ENCODE measurements at places on chromosomes 12 and 14.

GRCh38 chr12:51954561-51955361 lies 3.3 kb downstream of the ACVR1B start:
- DNase-seq = no peak

- no peak for DNase-seq
These were observed 90.7 kb downstream of the PPFIA2 start for GRCh38 chr12:81668475-81668874.

- DNase-seq = no peak
These were observed 74.5 kb upstream of the ATF7IP start for GRCh38 chr12:14290951-14291350.

- no peak for DNase-seq
These were observed 62.5 kb upstream of the TMEM132D start for GRCh38 chr12:129966146-129966995.

- DNase-seq = no peak
These were observed at the start of gene RARG for GRCh38 chr12:53231921-53232645. TSS of gene RARG (minus strand) at chr12:53232209. CDS start at chr12:53227545, 4,664 bp downstream.

GRCh38 chr14:94382716-94383596 lies 5.4 kb downstream of the SERPINA1 start:
- DNase-seq = no peak

DNA sequence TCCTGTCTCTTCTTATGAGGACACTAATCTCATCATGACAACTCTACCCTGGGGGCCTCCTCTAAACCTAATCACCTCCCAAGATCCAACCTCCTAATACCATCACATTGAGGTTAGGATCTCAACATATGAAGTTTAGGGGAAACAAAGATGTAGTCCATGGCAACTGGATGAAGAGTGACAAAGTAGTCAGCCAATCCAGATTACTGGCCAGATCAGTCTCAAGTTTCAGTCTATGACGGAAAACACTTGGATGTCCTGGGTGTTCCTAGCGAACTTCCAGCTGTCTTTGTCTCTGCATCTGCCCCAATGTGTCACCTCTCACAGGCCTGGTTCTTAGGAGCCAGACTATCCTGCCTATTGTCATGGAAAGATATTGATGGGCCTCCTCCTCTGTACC lies 630.8 kb downstream of the AACS start:
- no peak for DNase-seq

GRCh38 chr12:84802161-84802560 lies 110.4 kb downstream of the SLC6A15 start:
- DNase-seq = no peak

GRCh38 chr14:71714225-71714624 lies 218.0 kb upstream of the RGS6 start:
- DNase-seq = no peak

GRCh38 chr14:54599966-54600716 lies 33.2 kb downstream of the SAMD4A start:
- no peak for DNase-seq

DNA sequence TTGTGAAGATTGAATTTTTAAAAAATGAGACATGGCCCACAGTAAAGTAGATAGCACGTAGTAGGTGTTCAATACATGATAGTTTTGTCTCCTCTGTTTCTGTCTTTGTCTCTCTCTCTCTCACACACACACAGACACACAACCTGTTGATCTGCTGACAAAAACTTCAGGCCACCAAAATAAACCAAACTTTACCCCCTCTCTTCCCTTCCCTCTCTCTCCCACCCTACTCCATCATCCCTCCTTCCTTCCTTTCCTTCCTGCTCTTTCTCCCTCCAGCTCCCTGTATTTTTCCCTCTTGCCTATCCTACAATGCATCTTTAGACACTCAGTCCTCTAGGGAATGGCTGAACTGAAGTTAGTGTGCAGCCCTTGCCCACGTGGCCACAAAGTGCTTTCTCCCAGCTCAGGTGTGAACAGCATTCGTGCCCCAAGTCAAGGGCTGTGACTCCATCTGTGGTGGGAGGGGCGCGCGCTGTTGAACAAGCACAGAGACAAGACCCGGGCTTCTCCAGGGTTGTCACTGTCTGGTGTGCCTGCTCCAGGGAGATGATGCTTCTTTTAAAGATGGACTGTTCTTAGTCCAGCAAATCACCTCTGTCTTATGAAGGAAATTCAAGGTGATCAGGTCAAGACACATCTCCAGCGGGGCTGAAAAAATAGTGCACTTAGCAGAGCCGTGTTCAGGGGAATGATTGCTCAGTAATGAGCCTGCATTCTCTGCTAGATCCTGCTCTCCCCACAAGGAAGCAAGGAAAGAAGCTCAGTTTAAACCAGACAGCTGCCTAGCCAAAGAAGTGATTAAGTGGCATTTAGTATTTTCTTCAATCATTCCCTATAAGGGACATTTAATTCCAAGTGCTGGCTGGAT lies 75.3 kb downstream of the WSCD2 start:
- no peak for DNase-seq

GRCh38 chr12:132490422-132491137 lies 629 bp downstream of the FBRSL1 start:
- DNase-seq = no peak

GRCh38 chr14:22824711-22825359 lies 4.9 kb upstream of the MRPL52 start:
- no peak for DNase-seq

DNA sequence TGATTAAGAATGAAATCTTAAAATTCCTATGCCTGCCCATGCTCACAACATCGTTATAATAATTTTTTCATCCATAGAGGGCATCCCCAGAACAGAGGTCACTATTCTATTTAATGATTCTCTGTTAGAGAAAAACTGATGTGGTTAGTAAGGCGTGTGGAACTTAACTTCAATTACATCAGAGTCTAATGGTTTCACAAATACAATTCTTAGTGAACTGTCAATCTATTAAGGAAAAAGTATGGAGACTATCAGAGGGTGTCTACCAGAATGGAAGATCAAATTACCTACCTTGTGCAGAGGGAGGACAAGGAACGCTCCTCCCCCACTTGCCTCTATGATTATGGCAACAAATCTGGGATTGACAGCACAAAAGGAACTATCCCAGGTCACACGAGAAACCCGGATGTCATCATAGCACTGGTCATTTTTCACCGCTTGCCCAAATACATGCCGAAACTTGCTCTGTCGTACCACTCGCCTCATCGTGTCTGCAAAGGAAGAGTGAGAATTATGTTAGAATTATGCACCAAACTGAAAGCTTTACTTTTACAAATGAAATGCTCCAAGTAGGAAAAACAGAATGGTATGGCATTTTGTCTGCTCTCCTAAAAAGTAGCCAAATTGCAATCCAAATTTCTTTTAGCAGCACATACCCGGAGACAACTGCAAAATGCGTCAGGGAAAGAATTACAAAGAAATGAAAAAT lies 30.3 kb downstream of the CORO1C start:
- DNase-seq = peak; percentile 33

GRCh38 chr12:94670075-94670474 lies 19.7 kb upstream of the TMCC3 start:
- DNase-seq = no peak

- no peak for DNase-seq
These were observed 4.1 kb downstream of the CD163L1 start for GRCh38 chr12:7439579-7440505.

GRCh38 chr12:9872742-9873141 lies 3.6 kb upstream of the CLEC2B start:
- DNase-seq = no peak

DNA sequence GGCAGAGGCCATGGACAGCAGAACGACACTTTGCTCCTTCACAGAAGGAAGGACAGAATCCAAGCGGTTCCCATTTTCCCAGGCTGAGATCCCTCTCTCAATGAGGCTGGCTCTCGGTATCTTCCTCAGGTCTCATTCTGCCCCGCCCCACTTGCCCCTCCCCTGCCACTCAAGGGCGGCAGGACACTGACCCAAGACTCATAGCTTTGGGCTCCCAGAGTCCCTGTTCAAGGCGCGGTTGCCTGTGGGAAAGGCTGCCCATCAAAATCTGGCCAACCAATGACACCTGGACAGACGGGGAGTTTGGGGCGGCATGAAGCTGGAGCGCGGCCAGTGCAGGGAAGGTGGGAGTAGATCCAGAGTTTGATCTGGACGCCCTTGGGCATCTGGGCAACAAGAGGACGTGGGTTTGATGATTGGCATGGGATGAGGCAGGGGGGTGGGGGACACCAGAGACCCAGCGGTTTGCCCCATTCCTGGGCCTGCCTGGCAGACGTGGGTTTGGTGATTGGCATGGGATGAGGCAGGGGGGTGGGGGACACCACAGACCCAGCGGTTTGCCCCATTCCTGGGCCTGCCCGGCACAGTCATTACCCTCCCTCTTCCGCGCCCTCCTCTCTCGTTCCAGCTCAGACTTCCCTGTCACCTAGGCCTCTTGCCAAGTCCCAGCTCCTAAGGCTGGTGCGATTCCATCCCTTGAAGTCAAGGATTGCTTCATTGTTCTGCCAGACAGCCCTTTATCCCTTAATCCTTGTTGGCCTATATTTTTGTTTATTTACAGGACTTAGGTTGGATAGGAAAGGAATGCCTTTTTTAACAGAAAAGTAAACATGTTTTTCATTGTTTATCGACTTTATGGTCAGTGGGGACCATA lies 92.1 kb downstream of the NINJ2 start:
- DNase-seq = no peak

- DNase-seq = no peak
These were observed 1070.7 kb upstream of the NOVA1 start for GRCh38 chr14:27668531-27668930.

DNA sequence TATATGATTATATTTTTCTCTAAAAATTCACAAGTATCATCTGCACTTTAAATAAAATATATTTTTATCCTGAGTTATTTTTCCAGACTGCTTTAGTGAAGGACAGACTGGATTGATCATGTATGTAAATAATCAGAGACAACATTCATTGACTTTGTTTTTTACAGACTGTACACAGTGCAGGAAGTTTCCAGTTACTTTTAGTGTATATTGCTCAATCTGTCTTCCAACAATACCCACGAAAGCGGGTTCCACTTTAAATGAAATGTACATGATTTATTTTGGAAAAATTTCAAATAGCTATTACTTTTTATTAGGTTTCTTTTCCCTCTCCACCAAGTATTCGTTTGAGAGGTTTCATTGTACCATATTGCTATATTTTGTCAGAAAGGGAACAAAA lies 497.0 kb downstream of the FSCB start:
- no peak for DNase-seq

- DNase-seq = no peak
These were observed 55.8 kb upstream of the ARHGAP5 start for GRCh38 chr14:32021341-32021740.

DNA sequence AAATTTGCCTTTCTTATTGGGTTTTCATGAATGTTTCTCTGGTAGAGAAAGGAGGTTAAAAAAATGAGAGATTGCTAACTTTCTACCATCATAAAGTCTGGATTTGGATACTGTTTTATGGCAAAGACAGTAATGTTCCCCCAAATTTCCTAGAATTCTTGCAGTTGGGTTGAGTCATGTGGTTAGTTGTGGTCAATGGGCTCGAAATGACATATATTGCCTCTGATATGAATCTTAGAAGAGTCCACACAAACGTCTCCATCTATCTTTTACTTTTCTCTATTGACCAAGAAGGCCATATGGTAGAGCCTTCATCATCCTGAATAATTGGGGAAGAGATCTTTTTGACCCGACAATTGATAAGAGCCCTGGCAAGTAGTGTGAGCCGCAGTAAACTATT lies 119.5 kb upstream of the PMCH start:
- DNase-seq = no peak

- DNase-seq = no peak
These were observed 138.7 kb upstream of the MED13L start for GRCh38 chr12:116416166-116416565.

DNA sequence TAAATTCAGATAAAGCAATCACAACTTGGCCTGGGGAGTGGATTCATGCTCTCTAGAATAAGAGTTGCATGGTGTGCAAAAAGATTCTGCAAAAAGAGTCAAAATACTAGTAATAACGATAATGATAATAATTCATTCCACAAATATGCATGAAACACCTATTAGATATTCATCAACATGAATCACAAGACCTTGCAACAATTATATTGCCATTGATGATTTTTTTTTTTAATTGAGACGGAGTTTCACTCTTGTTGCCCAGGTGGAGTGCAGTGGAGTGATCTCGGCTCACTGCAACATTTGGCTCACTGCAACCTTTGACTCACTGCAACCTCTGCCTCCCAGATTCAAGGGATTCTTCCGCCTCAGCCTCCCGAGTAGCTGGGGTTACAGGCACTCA lies 109.2 kb upstream of the FLRT2 start:
- no peak for DNase-seq

DNA sequence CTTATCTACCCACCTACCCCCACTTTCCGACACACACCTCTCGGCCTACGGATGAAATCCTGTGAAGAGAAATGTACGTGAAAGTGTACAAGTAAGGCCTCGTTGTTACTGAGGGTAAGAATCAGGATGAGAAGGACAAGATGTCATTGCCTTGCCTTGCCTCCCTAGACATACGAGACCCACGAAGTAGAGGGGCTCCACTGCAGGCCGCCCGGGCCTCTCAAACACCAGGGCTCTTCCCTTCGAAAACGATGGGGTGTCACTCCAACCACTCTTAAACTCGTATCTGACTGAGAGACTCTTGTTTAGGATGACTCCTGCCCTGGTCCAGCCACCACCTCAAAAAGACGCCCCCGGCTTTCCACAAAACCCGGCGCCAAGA lies 498 bp downstream of the RACGAP1 start:
- no peak for DNase-seq

DNA sequence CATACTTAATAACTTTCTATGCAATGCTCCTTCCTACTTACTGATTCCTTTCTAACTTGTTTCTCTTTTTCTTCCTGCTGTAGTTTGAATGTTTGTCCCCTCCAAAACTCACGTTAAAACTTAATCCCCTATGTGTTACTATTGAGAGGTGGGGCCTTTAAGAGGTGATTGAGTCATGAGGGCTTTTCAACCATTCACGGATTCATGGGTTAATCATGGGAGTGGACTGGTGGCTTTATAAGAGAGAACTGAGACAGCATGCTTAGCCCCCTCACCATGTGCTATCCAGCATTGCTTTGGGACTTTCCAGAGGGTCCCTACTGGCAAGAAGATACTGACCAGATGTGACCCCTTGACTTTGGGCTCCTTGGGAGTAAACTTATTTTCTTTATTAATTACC lies 66.0 kb upstream of the TRIM9 start:
- no peak for DNase-seq

GRCh38 chr12:91188778-91189177 lies 6.2 kb upstream of the DCN start:
- no peak for DNase-seq

GRCh38 chr14:76876076-76876475 lies 49.9 kb downstream of the LRRC74A start:
- DNase-seq = peak; percentile 49

- DNase-seq = no peak
These were observed 124.6 kb downstream of the ERC1 start for GRCh38 chr12:1115484-1116231.

DNA sequence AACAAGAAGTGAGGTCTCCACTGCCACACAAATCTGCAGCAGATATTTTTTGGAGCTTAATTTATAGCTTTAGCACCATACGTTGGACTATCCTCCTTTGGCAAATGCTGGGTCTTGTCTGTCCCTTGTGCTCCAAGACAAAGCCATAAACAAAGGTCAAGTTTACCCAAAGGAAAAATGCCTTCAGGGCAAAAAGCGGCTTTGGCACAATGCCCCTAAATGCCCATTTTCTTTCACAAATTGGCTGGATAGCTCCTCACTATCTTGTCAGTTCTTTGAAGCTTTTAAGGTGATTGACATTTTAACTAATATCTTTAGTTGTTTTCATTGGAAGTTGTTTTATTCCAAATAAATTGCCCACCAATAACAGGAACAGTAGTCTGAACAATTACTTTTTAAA lies 59.6 kb downstream of the EML5 start:
- no peak for DNase-seq
